ENCODE measurements at places on chromosomes 1 and 21.

- DNase-seq, result no peak
Measured at GRCh38 chr21:39852021-39852721, 15.1 kb upstream of the PCP4 start.

GRCh38 chr1:68346188-68346808 lies 103.5 kb downstream of the RPE65 start:
- peak; percentile 30 for DNase-seq

GRCh38 chr1:32954168-32954567 lies 10.4 kb downstream of the RNF19B start:
- DNase-seq, result no peak

DNA sequence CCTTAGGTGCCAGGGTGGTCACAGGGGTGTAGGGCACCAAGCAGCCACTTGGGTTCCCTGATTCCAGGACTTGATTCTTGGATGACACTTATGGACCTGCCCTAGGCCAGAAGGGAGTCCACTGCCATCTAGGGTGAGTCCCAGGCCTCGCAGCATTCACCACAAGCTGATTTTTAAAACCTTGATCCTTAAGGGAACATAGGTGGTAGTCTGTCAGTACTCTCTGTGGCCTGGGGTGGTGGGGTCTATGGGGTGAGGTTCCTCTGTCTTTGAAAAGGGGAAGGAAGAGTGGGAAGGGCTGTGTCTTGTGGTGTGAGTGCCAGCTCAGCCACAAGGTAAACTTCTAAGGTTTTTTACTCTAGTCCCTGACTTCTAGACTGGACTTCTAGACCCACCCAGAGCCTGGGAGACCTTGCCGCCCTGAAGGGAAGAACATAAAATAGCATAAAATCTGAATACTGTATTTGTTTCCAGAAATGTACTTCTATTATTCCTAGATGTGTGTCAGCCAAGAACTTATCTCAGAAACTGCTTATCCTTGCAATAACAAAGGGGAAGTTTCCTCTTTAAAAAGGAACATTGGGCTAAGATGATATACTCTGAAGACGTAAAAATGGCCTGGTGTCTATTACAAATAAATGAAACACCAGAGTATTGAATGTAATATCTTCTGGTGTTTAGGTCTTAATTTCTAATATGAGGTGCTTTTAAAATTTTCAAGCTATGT lies 757.3 kb downstream of the LTN1 start:
- no peak for DNase-seq

DNA sequence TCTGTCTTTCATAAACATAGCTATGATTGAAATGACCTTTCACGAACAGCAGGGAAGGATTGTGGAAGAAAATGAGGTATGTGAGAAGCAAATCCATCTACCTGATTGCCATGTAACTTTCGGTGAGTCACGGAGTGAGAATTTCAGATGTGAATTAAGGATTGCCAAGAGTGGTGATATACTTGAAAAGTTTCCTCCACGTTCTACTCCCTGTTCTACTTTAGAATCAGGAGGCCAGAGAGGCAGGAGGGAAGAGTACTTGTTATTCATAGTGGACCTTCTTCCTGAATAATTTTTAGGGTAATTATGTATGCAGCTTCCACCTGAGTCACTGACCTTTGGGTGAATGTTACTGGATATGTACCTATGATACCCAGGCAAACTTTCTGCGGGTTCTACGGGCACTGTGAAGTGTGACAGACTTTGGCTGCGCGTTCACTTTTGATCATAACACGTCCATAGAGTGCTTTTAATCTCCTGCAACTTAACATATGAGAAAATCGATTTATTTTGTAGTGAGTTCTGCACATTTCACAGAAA lies 2.6 kb upstream of the KCNE1 start:
- DNase-seq, result no peak

DNA sequence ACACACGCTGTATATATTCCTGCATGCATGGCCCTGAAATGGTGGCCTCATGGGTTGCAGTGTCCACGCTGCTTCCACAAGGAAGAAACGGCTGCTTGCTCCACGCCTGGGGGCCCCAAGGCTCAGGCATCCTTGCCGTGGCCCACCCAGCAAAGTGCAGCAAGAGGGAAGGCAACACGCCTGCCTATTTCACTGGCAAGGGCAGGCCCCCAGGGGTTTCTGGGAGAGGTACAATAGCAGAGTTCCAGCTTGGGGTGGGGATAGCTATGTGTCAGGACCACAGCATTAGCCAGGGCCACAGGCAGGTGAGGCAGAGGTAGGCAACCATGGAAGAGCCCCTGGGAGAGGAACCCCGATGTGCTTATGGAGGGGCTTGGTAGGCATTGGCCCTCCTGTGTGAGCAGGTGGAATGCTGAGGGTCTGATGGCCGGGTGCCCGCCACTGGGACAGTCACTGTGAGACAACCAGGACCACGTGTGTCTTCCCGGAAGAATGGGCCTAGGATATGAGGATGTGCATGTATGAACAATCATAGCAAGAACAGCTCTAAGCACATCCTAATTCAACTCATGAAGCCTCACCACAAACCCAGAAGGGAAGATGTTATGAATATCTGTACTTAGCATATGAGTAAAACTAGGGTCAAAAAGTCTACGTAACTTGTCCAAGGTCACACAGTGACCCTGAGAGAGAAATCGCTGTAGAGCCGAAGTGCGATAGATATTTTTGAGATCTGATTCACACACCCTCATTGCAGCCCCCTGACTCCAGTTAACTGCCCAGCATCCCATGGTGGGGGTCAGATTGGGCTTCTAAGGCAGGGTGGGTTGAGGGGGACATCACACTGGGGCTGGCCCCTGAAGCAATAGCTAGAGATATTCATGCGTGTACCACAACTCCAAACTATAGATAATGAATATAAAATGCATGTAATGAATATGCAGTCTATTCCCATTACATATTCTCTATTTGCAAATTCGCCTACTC lies 11.8 kb downstream of the TFF2 start:
- DNase-seq, result no peak

- no peak for DNase-seq
Measured at GRCh38 chr1:151549199-151549598, 9.1 kb downstream of the TUFT1 start.

DNA sequence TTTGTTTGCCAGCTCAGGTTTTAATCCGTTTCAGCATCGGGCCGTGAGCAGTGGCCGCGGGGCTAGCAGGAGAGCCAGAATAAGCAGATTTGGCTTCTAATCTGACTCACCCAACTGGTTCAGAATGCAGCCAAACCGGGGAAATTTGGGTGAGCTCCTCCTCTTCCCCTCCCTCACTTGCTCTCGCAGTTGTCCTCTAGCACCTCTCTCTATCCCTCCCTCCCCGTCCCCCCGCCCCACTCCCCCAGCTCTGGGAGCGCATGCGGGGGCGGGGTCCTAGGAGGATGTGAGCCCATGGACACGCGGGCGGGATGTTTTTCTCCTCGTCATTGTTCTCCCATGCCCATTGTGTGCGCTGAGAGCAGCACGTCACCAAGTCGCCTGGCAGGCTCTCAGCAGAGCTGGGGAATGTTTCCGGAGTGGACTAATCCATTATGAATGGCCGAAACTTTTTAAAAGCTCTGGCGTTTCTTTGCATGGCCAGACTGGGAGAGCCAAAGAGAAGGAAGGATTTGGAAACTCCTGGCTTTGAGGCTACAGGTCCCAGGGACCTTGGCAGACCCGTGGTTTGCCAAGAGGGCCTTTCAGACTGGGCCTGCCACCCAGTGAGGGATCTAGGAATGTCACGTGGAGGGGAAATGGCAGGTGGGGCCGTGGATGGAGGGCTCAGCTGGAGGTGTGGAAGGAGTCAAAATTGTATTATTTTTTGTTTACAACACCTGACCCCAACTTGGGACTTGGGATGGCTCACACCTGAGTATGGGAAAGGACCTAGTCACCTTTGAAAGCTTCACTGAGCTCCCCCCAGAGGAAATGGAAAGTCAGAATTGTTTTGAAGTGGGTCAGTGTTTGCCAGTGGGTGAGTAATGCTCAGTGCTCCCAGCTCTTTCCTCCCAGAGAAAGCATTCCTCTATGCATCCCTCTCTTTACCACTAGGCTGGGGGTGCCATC lies 39.2 kb downstream of the CDK18 start:
- peak; percentile 90 for DNase-seq

- peak; percentile 42 for DNase-seq
Measured at GRCh38 chr1:110196917-110197765, 13.0 kb upstream of the KCNC4 start.

GRCh38 chr1:25898223-25899015 lies 7.8 kb downstream of the STMN1 start:
- no peak for DNase-seq

- DNase-seq, result peak; percentile 48
Measured at GRCh38 chr1:42379794-42380585, 602 bp upstream of the RIMKLA start.

GRCh38 chr1:94874423-94874822 lies 52.5 kb downstream of the CNN3 start:
- no peak for DNase-seq

DNA sequence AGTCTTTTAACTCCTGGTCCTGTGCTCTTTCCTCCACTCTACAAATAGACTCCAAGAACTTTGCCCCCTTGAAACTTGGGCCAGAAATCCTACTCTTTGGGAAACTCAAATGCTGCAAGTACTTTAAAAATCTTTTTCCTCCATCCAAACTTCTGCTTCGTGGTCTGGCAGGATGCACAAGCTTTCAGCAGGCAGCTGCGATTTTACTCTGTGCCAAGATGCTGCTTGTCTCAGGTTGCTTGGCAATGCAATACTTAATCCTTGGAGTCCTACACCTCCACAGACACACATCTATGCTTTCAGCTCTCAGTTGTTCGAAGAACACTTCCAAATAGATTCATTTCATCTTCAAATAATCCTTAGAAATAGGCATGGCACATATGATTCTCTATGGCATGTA lies 435.3 kb upstream of the USP24 start:
- no peak for DNase-seq

GRCh38 chr1:42684139-42684538 lies 1.9 kb downstream of the YBX1 start:
- no peak for DNase-seq

DNA sequence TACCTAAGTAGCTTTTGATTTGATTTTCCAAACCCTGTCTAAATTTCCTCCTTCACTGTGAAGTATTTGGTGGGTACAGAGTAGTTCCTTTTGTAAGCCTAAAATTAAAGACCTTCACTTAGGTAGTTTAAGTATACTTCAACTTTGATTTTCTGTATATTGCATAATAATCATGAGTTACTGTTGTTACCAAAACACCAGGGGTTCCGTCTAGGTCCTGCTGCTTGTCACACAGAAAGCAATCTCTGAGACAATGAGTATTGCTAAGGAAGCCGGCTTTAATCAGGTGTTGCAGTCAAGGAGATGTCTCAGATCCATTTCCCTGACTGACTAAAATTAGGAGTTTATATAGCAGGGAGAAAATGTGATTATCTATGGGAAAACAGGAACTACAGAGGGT lies 15.3 kb downstream of the RPS6KC1 start:
- DNase-seq, result no peak

- DNase-seq, result no peak
Measured at GRCh38 chr1:110541906-110542395, 23.0 kb upstream of the KCNA10 start.

DNA sequence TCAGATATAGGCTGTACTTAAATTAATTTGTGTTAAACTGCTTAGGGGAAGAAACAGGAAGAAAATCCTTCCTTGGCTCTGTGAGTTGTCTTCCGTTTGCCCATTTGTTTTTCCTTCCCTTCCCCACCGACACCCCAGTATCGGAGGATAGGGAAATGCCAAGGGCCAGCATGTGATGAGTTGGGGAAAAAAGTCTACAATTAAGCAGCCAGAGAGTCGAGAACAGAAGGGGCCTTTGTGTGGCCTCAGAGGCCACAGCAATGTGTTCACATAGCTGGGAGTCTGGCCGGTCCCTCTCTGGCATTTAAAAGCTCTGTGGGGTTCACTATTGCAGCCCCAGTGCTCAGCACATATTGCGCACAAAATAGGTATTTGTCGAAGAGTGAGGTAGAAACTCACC lies 489.3 kb downstream of the MATN1 start:
- no peak for DNase-seq

- no peak for DNase-seq
Measured at GRCh38 chr1:239367196-239367810, 19.1 kb upstream of the CHRM3 start.

DNA sequence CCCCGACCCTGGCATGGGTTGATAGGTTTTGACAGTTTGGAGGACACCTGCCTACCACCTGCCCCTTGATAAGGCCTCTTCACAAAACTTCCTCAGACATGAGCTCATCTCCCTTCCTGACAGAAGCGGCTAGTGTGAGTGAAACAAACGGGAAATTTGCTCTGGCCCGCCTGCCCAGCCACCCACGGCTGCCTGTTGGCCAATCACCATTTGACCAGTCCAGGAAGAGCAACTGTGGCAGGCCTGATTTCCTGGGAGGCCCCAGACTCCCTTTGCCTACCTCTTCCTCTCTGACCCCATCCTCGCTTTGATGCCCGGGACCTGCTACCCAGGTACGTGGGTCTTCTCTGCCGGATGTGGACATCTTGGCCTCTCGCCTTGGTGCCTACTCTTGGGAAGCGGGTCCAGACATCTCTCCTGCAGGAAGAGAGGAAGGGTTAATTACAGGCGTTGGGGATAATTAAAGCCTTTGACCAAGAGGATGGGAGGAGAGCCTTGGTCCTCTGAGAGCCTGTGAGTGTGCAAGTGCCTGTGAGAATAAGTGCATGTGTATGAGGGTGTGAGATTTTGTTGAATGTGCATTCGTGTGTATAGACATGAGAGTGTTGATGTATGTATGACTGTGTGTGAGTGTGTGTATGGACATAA lies 1.1 kb upstream of the EPHA2 start:
- peak; percentile 75 for DNase-seq

DNA sequence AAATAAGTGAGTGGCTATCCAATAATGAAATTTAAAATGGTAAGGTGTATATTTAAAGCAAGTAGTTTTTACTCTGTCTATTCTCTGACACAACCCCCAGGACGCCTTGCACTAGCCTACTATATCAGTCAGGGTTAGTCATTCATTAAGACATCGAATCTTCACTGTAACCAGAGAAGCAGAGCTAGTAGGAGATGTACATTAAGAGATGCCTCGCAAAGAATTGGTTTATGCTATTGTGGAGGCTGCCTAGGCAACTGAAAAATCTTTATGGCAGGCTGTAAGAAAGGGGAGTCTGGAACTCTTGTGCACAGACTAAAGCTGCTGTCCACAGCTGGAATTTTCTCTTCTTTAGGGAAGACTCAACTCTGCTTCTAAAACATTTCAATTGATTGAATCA lies 28.8 kb downstream of the NTNG1 start:
- no peak for DNase-seq

- DNase-seq, result no peak
Measured at GRCh38 chr1:109993885-109994284, 9.3 kb downstream of the AHCYL1 start.

GRCh38 chr1:150366416-150367296 lies 2.7 kb downstream of the RPRD2 start:
- peak; percentile 88 for DNase-seq

- DNase-seq, result no peak
Measured at GRCh38 chr1:7478809-7479499, 292.1 kb upstream of the VAMP3 start.

DNA sequence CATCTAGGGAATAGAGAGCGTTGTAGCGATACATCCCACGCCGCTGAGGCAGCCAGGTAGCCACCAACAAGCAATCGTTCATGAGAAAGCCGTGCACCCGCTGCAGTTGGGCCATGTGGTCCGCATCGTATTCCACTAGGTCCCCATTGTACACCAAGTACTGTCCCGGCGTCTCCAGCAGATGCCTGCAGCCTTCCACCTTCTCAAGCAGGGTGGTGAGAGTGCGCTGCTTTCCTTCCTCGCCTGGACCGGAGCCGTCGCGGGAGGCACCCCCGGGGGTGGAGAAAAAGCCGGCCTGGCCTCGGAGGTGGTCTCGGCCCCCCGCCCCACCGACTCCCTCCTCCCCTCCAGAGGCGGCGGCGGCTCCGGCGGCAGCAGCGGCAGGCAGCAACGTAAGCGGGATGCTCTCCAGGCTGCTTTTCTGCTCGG lies 595 bp downstream of the EXOC8 start:
- no peak for DNase-seq

- DNase-seq, result peak; percentile 47
Measured at GRCh38 chr1:231161667-231162296, at the start of gene TRIM67. Gene TRIM67 (plus strand): TSS chr1:231162058. CDS start chr1:231162970, 912 bp downstream.
